ENCODE measurements at places on chromosomes 3 and 15.

- DNase-seq: no peak
Measured at GRCh38 chr3:39133093-39133490, 20.3 kb downstream of the CSRNP1 start.

DNA sequence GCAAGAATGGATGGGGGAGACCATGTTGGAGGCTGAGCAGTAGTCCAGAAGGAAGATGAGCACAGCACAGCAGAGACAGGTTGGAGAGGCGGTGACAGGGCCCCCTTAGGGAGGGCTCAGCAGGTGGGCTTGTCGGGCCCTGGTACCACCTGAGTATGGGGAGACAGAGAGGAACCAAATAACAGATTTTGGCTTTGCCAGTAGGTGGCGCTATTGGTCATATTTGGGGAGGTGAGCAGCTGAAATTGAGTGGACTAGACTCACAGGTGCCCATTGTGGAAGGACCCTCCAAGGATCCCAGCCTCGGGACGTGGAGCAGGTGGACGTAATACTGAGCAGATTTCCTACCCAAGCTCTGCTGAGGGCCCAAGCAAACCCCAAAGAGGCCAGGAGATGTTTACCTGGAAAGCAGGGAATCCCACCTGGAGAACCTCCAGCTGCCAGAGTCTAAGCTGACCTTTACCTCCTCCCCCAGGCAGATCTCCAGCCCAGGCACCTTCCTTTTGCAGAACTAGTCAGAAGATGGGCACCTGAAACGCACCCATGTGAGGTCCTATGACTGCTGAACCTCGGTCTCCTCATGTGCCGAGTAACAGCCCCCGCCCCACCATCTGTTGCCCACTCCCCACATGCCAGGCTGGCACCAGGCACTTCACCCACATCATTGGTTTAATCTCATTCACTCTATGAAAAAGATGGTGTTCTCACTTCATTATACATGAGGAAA lies 24.6 kb upstream of the CORO2B start:
- DNase-seq: no peak

GRCh38 chr3:8657804-8658305 lies 13.3 kb upstream of the SSUH2 start:
- DNase-seq: no peak

- DNase-seq: no peak
Measured at GRCh38 chr15:59185725-59186124, 20.9 kb upstream of the LDHAL6B start.

DNA sequence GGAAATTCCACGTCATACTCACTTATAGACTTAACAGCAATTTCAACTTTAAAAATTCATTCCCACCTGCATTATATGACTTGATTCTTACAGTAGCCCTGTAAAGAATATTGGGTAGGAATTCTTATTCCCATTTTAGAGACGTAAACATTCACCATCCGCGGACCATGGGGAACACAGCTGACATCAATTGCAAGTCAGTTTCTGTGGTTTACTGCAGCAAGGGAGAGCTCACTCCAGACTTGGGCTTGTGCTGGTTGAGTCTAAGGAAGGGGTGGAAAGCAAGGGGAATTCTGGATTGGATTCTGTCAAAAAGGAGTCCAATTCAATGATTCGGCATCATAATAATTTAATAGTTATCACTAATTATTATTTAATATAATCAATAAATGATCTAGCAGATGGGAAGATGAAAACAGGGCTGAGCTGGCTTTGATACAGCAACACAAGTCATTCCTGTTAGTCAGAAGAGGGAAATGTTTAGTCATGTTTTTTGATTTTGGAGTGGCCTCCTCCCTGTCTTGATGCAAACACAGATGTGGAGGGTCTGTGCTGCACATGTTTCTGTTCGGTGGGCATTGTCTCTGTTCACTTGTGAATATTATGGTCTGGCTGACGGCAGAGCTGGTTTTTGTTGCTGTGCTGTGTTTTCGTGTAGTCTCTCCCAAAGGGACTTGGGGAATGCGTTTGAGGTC lies 9.7 kb downstream of the LIPC start:
- no peak for DNase-seq

- DNase-seq: no peak
Measured at GRCh38 chr15:83483612-83484011, 36.5 kb downstream of the SH3GL3 start.

DNA sequence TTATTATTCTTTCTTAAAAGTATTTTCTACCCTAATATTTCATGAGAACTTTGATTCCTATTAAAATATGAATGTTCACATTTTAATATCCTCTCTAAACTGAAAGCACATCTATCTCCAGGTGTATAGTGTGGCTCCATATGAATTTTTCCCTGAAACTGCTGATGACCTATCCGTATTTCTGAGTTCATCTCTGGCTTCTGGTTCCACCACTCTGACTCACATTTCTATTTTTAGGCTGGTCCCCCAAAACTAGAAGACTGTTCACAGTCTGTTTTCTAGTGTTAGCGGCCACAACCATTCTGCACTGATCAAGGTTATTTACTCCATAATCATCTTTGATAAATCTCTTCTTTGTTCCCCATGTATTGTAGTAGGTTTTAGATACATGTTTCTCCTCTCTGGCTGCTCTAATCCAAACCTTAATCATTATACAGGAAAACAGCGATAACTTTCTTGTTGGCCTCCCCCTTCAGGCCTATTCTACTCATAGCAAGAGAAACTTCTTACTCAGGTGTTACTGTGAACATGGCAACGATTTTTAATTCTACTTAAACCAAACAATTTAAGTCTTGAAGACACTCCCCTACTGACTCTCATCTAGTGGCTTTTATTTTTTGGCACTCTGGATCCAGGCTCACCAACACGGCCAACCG lies 12.8 kb downstream of the ADPGK start:
- DNase-seq: no peak

- no peak for DNase-seq
Measured at GRCh38 chr15:67005294-67005996, 60.0 kb upstream of the SMAD3 start.

DNA sequence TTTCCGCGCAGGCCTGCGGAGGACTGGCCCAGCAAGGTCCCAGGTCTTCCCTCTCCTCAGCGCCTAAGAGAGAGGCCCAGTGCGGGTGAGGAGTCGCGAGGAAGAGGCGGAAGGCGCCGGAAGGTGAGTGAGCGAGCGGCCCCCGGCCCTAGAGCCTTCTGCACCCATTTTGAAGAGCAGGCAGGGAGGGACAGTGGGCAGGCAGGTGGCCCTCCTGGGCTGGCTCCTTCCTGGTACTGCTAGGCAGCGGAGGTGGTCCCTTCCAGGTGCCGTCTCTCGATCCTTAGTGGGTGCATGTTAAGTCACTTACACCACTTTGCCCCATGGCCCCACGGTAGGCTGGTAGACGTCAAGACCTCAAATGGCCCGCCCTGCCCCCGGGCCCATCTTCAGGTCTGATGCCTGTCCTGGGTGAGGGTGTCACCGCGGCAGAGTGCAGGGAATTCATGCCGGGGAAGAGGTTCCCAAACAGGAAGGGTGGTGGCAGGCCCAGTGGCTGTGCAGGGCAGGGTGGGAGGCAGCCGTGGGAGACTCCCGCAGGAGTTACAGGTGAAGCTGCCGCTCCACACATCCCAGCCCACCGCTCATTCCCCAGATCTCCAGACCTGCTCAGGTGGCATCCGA lies 14.4 kb downstream of the PAK6 start:
- DNase-seq: no peak

GRCh38 chr3:121111914-121112612 lies 204.1 kb downstream of the STXBP5L start:
- no peak for DNase-seq

DNA sequence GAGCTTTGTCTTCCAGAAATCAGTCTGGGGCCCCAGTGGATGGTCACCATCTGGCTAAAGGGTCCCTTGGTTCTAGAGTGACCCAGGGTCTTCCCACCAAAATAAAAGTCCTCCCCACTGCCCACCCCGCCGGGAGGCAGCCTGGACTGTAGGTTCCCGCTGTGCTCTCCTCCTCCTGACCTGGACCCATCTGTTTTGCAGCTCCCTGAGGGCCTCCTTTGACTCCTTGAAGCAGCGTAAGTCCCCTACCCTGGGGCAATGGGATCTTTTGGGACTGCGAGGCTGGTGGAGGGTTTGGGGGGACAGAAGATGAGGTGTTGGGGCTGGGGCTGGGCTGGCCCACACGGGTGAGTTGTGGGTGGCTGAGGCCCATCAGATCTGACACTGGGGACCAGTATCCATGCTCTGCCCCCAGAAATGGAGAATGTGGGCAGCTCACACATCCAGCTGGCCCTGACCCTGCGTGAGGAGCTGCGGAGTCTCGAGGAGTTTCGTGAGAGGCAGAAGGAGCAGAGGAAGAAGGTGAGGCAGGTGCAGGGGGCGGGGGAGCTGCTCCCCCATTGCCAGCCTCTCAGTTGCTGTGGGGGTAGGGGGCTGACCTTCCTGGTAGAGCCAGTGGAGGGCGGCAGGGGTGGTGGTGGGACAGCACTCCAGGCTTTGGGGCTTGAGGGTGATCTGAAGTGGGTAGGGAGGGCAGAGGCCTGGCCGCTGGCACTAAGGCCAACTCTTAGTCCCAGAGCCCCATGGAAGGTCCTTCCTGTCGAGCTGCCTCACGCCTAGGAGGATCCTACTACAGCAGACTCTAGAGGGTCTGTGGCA lies 30.4 kb downstream of the PSTPIP1 start:
- no peak for DNase-seq

DNA sequence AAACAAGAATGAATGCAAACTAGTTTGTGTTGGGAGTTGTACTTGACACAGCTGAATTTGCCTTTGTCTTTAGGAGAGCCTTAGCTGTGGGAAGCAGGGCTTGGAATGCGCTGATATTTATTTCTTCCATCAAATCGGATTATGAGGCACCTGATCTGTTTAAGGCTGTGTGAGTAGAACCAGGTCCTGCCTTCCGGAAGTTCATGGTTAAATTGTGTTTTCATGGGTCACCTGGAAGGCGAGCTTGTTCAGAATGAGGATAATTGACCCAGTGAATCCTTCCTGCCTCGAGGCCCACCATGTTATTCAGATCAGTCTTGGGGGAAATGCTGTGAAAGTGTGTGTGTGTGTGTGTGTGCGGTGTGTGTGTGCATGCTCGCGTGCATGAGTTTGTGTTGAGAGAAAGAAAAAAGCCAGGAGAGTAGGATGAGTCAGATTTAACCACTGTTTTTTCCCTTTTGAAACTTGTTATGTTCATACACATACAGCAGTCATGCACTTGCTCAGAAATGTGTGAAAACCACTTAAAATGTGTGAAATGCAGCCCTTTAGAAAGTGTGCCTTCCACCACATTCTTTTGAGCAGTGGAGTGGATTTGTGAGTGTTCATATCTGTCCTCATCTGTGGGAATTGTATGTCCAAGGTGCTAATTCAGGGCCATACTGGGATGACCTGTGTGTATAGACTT lies 36.7 kb downstream of the SMAD3 start:
- DNase-seq: no peak

DNA sequence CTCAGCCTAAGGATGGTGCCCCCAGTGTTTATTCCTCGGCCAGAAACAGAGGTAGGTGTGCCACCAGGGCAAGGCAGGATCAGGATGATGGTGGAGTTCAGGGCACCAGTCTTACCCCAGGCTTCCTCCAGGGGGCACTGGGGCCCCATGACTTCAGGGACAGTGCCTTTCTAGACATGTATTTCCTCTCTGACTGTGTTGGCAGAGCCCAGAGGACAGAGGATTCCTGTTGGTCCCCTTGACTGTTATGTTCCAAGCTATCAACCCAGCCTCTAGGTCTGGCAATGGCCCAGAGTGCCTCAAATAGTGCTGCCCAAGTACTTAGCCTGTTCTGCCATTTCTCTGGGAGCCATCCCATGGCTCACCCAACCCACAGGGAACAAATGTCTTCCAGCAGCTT lies 2.8 kb downstream of the HEMK1 start:
- peak; percentile 75 for DNase-seq

GRCh38 chr3:12999147-13000140 lies 73.8 kb downstream of the IQSEC1 start:
- DNase-seq: no peak

DNA sequence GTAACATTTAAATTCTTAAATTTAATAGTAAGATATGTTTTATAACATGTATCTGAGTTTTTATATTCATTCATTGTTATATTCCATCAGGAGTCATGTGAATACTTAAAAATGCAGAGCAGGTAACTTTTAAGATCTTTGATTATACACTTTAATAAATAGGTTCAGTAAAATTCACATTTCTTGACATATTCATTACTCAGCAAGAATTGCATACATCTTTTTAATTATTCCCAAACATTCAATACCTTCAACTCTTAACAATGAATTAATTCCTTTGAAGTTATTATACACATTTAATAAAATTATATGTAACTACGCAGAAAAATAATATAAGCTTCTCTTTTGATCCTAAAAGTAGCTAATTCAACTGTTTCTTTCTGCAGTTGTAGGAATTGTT lies 105.4 kb downstream of the CNTN4 start:
- no peak for DNase-seq

GRCh38 chr15:31108836-31109235 lies 7.3 kb upstream of the TRPM1 start:
- DNase-seq: no peak

DNA sequence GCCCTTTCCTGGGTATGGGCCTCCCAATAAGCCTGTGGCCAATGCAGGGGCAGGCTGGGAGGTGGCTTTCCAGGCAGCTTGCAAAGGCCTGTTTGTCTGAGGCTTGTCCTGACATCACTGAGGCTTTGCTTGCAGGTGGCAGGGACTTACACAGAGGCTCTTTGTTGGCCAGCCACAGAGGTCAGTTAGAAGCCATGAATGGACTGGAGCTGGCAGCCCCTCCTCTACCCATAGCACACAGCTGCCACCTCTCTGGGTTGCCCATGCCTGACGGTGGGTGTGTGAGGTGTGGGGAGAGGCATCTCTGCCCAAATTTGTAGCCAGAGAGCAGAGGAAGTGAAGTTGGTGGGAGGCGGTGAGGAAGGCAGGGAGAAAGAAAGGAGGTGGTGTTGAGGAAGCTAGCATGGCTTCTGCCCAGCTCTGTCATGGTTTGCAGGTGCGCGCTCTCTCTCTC lies 17.1 kb downstream of the LIMD1 start:
- no peak for DNase-seq

DNA sequence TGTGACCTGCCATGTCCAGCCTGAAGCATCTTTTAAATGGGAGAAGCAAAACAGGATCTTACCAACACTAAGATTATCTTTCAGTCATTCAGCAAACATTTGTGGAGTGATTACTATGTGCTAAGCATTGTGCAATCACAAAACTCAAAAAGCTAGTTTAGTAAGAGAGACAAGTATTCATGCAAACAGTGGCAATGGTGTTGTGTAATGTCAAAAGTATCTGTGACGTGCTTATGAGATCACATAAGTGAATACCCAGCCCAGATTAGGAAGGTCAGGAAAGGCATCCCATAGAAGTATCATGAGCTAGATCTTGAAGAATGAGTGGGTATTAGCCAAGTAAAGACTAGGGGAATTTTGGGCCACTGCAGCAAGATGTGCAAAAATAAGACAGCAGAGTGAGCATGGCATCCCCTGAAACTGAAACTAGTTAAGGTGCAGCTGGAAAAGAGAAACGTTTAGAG lies 32.1 kb downstream of the SEC62 start:
- no peak for DNase-seq

- no peak for DNase-seq
Measured at GRCh38 chr3:113070072-113070640, 79.4 kb downstream of the GTPBP8 start.

DNA sequence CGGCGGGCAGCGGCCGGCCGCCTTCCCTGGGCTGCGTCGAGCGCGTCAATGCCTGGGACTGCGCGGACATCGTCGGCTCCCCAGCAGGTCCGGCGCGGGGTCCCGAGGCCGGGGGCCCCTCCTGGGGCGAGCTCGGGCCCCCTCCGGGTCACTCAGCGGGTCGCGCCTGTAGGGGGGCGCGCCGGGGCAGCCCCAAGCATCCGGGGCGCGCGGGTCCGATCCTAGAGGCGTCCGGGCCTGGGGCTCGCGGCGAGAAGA lies 725 bp downstream of the TLE3 start:
- no peak for DNase-seq

- DNase-seq: no peak
Measured at GRCh38 chr3:5690904-5691532, 503.5 kb downstream of the EDEM1 start.

GRCh38 chr3:46646700-46647099 lies 34.4 kb downstream of the FAM240A start:
- no peak for DNase-seq
